Stimulated activated CD4-positive, alpha-beta T cell treated with anti-CD3 and anti-CD28 coated beads, Interleukin-12 subunit alpha, Interleukin-12 subunit beta, amount 100 ng/mL, for 4 hours (primary cell): ENCODE measurements at places on chromosomes 5 and 9.

- DNase-seq = no peak
Observed at GRCh38 chr5:5588887-5589826, 166.7 kb downstream of the ICE1 start.

- no peak for DNase-seq
Observed at GRCh38 chr9:124810663-124811355, 33.9 kb downstream of the OLFML2A start.

- no peak for DNase-seq
Observed at GRCh38 chr5:161431963-161432362, 114.6 kb downstream of the GABRB2 start.

- no peak for DNase-seq
Observed at GRCh38 chr9:6782345-6782744, 24.6 kb downstream of the KDM4C start.

DNA sequence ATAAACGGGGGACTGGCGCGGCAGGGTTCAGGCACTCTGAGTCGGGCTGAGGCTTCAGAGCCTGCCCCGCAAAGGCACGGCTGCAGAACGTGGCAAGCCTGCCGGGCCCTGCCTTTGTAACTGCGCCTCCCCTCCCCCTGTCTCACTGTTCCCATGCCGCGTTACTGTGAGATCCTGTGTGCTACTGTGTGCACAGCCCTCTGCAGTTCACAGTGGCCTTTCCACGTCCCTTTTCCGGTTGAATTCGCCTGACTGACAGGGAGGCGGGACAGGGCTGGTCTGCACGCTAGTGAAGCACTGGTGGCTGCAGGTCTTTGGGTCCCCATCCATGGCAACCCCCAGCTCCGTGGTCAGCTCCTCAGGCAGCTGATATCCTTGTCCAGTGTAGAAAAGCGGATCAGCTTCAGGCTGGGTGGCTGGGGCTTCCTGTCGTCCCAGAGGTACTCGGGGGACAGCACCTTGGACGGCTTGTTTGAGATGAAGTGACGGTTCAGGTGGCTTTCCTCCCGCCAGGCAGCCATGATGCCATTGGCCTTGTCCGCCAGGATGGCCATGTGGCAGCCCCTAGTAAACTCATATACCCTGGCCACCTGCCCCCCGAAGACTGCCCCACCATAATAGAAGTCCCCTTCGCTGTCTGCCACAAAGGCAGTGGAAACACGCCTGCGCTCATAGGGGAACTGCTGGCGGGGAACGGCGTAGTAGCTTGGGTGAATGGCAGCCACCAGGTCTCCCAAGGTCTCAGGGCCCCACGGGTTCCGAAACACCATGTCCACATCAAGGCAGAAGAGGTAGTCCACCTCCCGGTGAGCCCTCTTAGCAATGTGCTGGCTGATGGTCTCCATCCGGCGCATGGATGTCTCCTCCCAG, 10.3 kb downstream of the GBGT1 start:
- DNase-seq = no peak

GRCh38 chr9:69981686-69982445, 61.8 kb upstream of the MAMDC2 start:
- no peak for DNase-seq

- no peak for DNase-seq
Observed at GRCh38 chr5:74052441-74053221, 426.6 kb downstream of the ARHGEF28 start.

- DNase-seq = no peak
Observed at GRCh38 chr9:14256588-14256987, 57.4 kb downstream of the NFIB start.
